ENCODE measurements at places on chromosomes 7 and 10.

DNA sequence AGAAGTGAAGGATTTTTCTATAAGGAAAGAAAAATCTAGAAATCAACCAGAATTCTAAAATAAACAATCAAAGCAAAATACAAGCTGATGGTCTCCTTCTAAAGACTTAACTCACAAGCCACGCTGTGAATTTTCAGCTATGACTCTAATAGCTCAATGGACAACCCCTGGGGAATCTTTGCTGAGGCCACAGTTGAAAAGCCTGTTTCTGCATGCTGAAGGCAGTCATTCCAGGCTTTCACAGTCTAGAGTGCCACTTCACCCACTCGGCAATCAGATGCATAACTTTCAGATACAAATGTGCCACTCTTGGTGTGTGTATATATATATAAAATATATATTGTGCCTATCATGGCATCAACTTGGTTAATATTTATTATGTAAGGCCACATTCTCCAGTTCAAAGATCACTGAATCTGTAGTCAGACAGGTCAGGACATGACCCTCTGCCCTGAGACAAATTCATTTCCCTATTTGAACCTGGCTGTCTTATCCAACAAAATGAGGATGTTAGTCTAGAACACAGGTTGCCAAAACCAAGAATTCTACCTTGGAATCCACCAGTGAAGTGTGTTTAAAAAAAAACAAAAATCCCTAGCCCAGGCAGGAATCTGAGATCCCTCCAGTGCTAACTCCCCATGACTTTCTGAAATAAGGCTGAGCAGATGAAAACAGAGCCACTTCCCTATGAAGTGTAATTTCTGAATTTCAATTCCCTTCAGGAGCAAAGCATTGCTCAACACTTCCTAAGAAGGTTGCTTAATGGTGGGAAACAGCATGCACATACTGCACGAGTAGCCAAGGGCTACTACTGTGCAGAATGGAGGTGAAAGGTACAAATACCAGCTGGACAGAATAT is 9.9 kb downstream of the LIPA start:
- no peak for DNase-seq

DNA sequence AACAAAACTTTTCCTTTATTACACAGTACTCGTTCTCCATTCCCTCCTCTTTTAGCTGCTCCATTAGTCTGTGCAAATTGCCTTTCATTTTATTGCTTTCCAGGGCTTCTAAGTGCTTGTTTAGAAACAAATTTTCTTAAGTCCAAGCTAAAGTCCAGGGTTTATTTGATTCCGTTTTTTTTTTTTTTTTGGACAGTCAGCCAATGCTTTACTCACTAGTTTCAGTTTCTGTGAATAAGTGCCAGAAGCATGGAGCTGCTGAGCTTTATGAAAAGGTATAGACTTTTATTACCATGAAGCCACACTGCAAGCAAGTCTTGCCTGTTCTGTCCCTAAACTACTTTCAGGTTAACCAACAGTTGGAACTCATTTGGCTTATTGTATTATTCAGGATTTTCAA is 455.0 kb downstream of the GFRA1 start:
- DNase-seq: no peak

DNA sequence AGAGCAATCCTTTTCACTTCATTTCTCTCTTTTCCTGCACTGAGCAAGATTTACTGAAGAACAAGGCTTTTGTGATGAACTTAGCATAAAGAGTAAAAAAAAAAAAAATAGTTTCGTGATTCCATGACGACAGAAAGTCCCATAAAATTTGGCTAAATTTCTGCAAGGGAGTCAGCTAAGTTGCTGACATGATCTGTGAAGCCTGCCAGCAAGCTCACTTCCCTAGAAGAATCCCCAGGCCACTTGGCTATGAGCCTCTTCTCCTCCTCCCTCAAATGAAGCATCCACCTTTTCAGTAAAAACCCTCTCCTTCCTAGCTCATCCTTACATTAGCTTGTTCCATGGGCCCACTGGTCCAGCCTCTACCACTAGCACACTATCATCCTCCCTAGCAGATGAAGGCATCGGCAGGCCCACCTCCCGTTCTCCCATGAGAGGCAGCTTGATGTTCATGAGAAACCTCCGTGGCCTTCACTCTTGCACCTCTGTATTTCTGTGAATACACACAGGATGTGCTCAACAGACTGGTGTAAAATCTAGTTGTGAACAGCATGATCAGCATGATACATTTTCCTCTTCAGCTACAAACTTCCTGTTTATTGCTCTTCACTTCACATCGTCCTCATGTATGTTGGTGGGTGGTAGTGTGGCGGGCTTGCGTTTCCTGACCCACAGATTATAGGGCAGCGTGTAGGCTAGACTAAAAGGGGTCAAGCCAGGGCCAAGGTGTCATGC is 30.9 kb downstream of the GIMAP8 start:
- no peak for DNase-seq

DNA sequence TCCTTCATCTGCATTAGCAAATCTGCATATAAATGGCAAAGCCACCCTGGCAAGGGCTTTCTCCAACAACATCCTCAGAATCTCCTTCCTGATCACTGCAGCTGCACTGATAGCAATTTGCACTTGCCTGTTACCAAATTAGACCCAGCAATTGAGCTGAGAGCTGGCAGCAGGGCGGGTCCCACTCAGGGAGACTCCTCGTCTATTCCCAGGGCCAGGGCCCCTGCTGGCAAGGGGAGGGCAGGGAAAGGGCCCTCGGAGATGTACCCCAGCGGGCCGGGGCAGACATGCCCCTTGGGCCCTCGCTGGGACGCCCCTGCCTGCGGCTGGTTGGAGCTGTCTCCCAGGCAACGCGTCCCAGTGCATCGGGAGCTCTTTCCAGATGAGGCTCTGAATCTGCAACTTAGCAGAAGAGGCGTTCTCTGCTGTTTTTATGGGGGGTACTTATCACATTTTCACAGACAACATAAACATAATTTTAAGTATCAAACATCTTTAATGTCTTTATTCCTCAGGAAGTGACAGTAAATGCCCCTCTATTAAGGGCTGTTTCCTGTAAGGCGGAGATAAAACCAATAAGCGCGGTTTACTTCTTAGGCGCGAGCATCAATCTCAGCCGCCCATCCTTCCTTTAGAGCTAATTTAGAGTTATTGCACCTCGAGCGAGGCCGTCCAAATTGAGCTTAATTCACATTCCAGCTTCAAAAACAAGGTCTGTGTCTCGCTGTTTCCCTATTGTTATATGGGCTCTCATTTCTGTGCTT is 249.0 kb upstream of the PPP2R2D start:
- no peak for DNase-seq

GRCh38 chr10:54853883-54854282 is 52.9 kb upstream of the PCDH15 start:
- DNase-seq: no peak

DNA sequence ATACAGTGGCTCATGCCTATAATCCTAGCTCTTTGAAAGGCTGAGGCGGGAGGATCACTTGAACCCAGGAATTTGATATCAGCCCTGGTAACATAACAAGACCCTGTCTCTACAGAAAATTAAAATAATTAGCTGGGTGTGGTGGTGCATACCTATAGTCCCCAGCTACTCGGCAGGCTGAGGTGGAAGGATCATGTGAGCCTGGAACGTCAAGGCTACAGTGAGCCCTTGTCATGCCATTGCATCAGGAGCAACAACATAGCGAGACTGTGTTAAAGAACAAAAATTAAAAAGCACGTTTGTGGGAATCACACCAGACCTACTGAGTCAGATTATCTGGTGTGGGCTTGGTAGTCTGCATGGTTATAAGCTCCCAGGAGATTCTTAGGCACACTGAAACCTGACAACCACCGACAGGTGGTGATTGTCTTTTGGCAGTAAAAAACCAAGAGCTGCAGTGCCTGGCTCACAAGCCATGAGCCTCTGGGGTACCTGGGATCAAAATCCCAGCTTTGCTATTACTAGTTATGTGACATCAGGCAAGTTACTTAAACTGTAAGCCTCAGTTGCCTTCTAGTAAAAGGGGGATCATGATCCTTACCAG is 146.9 kb downstream of the SND1 start:
- DNase-seq: no peak

- no peak for DNase-seq
Observed at GRCh38 chr7:152081088-152081487, 55.6 kb downstream of the GALNT11 start.

DNA sequence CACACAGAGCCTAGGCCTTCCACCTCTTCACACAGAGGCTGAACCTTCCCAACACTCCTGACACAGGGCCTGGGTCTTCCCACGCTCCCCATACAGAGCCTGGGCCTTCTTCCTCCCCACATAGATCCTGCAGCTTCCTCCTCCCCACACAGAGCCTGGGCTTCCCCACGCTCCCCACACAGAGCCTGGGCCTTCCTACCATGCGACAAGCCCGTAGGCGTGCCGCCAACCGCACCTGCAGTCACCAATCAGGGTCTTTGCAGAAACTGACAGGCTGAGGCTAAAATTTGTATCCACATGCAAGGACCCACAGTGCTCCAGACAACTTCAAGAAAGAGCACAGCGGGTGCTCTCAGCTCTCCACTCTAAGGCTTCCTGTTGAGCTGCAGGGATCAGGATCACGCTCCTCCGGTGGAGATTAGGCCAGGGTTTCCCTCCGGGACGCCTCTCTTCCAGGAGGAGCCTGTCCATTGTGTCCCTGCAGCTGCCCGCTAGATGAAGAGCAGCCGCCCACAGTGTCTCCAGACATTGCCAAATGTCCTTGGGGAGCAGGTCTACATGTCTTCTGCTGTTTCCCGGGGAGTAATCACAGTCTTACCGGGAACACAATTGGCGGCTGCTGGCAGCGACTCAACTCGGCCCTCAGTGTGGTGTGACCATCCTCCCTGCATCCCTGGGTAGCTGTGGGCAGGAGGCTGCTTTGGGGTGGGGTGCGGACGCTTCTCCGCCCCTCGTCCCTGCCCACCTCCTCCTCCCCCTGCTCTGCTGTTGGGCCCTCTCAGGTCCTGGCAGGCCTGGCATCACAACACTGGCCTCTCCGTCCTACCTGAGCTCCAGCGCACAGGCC is 9.7 kb downstream of the CFAP46 start:
- DNase-seq: no peak

GRCh38 chr10:3889961-3890522 is 105.0 kb upstream of the KLF6 start:
- no peak for DNase-seq

DNA sequence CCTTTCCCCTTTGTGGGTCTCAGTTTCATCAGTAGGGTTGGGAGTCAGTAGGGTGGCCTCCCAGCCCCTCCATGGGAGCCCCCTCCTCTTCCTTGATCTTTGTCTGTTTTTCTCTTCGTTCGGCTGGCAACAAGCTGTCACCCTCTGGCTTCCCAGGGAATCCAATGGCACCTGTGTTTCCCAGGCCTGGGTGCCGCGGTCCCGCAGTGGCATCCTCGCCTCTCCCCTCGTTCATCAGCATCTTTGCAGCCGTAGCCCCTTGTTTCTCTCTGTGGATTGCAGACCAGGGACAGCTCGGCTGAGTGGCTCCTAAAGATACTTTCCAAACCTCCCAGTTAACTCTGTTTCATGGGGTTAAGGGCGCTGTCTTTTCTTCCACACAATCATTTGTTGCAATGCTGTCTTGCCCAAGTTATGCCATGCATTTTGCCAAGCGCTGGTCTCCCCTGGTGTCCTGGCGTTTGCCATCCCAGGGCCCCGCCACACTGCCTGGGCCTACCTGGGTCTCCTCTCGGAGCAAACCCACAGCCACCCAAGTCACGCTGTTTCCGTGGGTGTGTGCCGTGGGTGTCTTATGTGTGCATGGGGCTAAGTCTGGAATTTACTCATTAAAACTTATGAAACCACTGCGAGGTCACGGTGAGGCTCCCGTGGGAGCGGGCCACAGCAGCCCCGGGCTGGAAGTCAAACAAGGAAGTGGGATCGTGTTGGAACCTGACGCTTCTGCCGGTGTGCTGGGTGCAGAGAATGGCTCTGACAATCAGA is 189.4 kb upstream of the SHH start:
- DNase-seq: no peak

GRCh38 chr7:28296571-28297483 is 115.5 kb upstream of the CREB5 start:
- peak; percentile 32 for DNase-seq

DNA sequence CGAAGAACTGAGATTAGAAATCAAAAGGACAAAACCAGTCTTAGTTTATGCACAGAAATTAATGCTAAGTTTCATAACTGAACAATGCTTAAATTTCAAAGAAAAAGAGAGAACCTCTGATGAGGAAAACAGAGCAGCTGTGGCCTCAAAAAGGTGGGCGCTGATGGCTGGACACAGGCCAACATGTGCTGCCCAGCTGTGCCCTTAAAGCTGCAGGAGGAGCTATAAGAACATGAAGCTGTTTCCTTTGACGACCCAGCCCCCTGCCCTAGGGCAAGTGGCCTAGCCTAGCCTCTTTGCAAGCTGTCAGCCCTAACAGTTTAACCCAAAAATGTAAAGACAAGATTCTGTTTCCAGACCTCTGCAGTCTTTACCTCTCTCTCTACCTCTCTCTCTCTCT is 107.7 kb downstream of the GRID1 start:
- DNase-seq: no peak

GRCh38 chr7:25208525-25209221 is 19.6 kb downstream of the NPVF start:
- DNase-seq: no peak

DNA sequence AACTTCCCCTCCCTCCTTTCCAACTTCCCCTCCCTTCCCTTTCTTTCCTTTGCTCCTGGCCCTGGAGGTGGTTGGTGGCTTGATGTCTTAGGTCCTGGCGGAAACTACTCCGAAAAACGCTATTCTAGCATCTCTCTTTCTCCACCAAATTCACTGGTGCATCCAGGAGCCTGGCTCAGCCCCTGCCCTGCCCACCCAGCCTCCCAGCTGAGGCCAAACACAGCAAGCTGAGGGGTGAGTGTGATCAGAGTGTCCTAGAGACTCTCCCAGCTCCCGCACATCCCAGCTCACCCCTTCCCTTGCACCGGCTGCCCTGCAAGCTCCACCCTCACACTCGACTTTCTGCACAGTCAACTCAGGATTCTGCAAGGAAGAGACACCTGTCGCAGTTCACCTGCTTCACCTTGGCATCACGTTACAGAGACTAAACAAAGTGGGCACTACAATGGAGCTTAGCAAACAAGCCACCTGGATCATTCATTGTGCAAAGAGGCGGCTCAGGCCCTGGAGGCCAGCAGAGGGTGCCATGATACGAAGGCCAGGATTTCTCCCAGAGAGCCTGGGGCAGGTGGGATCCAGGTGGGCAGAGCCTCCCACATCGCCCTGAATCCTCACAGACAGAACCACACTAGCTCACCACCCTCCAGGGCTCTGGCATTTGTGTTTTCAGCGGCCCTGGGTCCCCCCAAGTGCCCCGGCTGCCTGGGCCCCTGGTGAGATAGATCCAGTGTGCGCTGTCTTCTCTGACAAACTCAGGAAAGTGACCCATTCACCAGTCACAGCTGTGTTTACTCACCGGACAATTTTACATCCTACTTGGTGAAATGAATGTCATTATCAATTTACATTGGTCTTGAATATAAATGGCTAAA is 169.6 kb downstream of the TCERG1L start:
- no peak for DNase-seq

DNA sequence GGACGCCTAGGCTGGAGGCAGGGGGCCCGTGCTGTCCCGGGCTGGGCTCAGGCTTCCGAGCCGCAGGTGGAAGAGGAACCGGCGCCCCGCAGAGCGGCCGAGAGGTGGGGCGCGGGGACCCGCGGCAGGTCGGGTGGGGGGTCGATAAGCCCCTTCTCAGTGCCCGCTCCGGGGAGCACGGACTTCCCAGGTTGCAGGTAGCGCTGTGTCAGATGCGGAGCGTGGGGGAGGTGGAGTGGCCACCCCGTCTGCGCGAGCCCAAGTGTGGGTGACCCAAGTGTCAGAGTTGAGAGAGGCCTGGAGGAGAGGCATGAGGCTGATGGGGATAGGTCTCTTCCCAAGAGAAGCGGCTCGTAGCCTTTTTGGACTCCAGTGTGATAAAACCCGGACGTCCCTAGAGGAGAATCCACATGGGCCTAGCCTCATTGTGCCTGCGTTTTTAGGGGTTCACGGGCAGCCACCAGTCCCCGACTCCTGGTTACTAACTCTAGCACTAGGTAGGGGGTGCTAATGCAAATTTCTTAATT is 580 bp downstream of the EEPD1 start:
- DNase-seq: no peak
